ENCODE measurements at places on chromosomes 2 and 18.

- no peak for DNase-seq
These were observed 707.5 kb upstream of the FSHR start for GRCh38 chr2:49861821-49862220.

DNA sequence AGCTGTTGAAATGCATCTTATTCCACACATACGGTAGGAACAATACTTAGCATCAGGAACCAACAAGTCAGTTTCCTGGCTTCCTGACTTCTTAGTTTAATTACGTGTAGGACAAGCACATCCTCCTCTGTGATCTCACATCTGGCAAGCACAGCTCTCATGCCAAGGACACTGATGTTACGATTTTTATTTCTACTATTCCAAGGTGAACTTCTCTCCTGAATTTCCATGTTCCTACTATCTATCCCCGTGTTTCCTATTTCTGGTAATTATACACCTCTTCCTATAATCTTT is 374.0 kb downstream of the NCKAP5 start:
- DNase-seq: no peak

- no peak for DNase-seq
These were observed 191.1 kb downstream of the CDH2 start for GRCh38 chr18:27985832-27986231.

GRCh38 chr2:150695451-150696135 is 208.1 kb upstream of the RND3 start:
- DNase-seq: no peak

DNA sequence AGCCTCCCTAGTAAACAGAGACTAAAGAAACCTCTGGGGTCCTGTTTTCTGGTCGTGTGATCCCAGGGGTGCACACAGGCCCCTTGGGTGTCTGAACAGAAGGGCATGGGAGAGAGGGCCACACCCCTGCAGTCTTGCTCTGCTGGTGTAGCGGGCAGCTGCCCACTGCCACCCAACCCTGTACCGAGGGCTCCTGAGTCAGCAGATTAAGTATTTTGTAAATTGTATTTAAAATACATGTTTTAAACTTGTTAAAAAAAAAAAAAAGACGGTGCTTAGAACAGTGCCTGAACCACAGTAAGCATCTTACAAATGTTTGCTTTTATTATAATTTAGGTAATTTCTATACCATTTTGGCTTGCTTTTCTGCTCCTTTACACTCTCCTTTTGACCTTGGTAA is 113.7 kb downstream of the TANC1 start:
- DNase-seq: no peak

- DNase-seq: no peak
These were observed 66.8 kb upstream of the MC2R start for GRCh38 chr18:13982126-13982525.

- no peak for DNase-seq
These were observed 67.6 kb upstream of the MCFD2 start for GRCh38 chr2:46983065-46983801.

GRCh38 chr2:43464590-43464989 is 131.2 kb downstream of the THADA start:
- no peak for DNase-seq

DNA sequence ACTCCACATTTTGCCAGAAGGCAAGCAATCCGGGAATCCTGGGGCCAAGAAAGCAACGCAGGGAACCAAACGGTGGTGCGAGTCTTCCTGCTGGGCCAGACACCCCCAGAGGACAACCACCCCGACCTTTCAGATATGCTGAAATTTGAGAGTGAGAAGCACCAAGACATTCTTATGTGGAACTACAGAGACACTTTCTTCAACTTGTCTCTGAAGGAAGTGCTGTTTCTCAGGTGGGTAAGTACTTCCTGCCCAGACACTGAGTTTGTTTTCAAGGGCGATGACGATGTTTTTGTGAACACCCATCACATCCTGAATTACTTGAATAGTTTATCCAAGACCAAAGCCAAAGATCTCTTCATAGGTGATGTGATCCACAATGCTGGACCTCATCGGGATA is 26.8 kb downstream of the B3GNT2 start:
- no peak for DNase-seq

- no peak for DNase-seq
These were observed 452.3 kb downstream of the GALR1 start for GRCh38 chr18:77701977-77702376.

DNA sequence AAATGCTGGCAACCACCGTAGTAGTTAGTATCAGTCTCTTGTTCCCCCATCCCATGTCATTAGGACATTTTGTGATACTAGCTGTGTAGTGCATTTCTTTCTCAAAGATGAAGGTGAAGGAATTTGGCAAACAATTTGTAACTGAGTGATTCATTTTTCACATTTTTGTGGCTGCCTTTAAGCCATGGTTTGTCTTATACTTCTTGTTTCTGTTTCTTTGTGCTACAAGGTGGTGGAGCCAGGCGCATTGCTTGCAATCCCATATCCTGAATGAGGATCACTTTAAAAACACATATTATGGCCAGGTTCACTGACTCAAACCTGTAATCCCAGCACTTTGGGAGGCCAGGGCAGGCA is 40.6 kb downstream of the GPD2 start:
- DNase-seq: no peak

GRCh38 chr2:66896131-66896530 is 461.2 kb downstream of the MEIS1 start:
- DNase-seq: no peak

- DNase-seq: no peak
These were observed 50.9 kb downstream of the DCDC2C start for GRCh38 chr2:3754280-3754679.

DNA sequence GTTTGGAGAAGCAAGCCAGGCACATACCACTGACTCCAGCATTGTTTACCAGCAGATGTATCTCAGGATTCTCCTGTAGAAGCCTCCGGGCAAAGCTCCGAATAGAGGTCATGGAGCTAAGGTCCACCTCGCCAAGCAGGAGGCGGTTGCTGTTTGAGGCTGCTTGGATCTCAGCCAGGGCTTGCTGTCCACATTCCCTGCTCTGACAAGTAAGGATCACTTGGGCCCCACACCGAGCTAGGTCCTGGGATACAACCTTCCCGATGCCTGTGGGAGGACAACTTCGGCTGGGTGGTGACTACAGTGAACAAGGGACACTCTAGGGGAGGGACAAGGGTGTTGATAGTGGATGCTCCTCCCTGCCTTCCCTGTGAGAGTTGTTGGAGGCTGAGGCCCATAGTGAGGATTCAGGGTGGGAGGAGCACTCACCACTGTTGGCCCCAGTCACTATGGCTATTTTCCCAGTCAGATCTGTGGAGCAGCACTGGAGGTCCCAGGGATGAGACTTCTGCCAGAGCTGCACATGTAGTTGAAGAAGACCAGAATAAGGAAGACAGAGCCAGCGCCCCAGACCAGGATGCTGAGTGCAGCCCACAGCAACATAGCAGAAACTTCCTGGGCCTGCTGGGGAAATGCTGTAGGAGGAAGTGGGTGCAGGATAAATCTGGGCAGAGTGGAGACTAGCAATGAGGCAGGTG is 8.3 kb downstream of the C2orf81 start:
- DNase-seq: no peak

- DNase-seq: no peak
These were observed 94.7 kb upstream of the BOD1L2 start for GRCh38 chr18:57052173-57052572.

GRCh38 chr2:9533663-9534062 is 22.0 kb downstream of the ADAM17 start:
- no peak for DNase-seq

- peak; percentile 5 for DNase-seq
These were observed 663.4 kb downstream of the ARHGAP15 start for GRCh38 chr2:143792602-143793001.

DNA sequence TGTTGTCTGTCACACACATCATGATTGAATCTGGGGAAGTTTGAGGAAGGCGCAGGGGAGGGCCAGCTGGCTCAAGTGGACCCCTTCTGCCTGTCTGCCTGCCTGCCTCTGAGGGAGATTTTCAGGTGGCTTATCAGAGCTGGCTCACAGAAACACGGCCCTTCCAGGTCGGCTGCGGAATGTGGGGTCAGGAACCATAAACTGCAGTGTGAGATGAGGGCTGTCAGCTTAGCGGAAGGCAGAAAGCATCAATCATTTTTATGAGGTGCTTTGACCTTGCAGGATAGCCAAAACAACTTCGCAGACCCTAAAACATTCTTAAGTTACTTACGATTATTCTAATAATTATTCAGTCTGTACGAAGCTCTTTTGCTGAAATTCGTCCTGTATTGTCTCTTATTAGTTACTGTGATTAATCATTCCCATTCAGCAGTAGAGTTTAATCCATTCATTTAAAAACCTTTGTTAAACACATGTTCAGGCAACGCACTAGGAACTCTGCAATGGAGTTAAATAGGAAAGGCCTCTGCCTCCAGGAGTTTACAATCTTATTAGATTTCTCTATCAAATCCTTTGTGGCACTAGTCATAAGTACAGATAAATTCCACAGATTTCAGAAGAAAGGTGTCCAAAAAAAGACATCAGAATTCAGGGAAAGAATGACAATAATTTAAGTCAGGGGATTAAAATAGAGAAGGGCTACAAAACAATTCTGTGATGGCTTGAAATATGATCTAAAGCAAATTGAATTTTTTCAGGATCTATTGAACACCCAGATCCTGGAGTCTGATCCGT is 371.6 kb downstream of the HRH4 start:
- no peak for DNase-seq
